Memory B cell (primary cell): ENCODE measurements at places on chromosomes 13 and 19.

- DNase-seq = no peak
These were observed 359.8 kb downstream of the LMO7 start for GRCh38 chr13:75995966-75996365.

DNA sequence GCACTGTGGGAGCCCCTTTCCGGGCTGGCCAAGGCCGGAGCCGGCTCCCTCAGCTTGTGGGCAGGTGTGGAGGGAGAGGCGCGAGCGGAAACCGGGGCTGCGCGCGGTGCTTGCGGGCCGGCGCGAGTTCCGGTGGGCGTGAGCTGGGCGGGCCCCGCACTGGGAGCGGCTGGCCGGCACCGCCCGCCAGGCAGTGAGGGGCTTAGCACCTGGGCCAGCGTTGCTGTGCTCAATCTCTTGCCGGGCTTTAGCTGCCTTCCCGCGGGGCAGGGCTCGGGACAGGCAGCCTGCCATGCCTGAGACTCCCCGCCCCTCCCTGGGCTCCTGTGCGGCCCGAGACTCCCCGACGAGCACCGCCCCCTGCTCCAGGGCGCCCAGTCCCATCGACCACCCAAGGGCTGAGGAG, 405.2 kb upstream of the PRR20A start:
- DNase-seq = no peak

- no peak for DNase-seq
These were observed 11.7 kb downstream of the ATP7B start for GRCh38 chr13:51999510-51999911.

DNA sequence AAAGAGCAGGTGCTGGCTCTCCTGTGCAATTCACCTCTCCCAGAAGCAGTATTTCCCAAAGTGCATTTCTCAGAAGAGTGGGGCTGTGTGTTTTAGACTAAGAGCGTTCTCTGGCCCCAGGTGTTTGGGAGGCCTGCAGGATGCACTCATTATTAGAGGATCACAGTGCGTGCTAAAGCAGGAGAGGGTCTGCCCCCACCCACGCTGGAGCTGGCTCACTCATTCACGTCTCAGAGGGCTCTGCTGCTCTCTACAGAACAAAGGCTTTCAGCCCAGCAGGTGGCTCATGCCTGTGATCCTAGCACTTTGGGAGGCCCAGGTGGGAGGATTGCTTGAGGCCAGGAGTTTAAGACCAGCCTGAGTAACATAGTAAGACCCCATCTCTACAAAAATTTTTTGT, 756.7 kb downstream of the UQCRFS1 start:
- DNase-seq = no peak

DNA sequence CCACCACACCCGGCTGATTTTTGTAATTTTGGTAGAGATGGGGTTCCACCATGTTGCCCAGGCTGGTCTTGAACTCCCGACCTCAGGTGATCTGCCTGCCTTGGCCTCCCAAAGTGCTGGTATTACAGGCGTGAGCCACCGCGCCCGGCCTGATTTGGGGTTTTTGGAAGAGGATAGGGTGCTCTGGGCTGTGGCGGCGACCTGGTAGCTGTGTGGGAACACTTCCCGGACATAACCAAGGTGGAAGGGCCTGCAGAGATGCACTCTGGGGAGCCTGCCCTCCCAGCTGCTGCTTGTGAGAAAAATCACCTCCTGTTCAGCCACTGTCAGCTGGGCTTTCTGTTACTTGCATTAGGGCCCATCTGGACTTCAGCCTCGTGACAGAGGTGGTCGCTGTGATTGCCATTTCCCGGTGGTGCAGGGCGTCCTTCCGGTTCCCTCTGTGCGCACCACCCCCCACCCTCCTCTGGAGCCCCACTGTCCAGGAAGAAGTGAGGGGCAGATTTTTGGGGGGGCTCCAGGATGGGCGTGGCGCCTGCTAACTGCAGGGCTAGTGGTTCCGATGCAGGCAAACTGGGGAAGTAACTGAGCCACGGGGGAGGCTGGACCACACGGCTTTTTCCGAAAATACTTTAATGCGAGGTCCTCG, 7.5 kb downstream of the IL4I1 start:
- DNase-seq = no peak

DNA sequence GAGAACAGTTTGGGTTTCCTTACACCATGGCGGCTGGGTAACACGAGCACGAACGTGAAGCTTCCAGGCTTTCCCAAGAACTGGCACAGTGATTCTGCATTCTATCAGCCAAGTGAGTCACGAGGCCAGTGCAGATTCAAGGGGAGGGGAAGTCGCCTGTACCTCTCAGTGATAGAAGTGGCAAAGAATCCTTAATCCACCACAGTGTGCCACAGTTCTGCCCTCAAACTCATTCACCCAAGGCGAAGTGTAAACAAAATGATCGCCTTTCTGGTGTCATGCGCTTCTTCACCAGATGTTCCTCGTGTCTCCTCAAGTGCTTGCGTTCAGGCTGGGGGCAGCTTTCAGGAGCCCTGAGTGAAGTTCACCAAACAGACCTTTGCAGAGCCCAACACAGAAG, 24.9 kb upstream of the AMER2 start:
- no peak for DNase-seq

DNA sequence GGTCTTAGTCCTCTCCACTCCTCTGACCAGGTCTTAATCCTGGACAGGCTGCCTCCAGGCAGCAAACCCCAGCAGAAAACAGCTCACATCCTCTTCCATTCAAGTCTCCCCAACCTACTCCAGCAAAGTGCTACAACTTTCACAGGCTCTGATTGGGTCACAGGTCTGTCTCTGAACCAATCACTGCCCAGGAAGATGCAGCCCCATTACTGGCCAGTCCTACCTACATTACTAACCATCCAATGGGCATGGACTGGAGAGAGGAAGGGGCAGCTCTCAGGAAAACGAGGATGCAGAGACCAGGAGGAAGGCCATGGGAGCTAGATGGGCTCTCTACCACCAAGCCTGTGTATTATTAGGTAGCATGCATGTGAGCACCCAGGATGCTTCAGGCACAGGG, 12.2 kb downstream of the MED26 start:
- no peak for DNase-seq

DNA sequence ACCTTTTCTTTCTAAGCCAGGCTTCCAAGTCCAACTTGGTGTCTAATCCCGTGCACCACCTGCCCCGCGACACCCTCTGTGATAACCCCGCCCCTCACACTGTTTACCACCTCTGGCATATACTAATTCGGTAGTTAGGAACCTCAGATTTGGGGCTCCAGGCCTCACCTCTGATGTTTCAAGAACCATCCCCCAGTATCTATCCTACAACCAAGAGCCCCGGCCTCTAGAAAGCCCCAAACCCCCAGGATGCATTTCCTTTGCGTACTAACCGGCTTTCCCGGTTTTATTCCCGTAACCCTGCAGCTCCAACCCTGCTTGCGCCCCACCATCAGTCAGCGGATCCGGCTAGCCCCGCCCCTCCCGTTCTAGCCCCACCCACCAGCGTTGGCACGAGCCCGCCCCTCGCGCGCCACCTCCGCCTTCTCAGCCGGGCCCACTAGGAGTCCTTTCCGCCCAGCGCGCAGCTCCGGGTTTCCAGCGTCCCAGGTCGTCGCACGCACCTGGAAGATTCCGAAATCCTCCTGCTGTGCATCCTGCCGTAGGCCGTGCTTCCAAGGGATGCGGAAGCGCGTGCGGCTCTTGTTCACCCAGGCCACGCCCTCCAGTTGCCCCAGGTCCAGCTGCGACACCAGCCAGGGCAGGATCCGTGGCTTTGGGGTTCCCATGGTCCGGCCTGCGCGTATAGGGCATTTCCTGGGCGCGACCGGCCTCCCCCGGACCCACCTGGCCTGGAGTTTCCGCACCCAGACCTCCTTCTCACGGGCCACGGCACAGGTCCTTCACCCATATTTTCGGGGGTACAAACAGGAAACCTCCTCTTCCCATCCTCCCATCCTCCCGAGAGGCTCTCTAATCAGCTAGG, 1.3 kb downstream of the IRF3 start:
- peak; percentile 80 for DNase-seq
